ENCODE measurements at places on chromosomes 5 and 9. TPM values are rescaled to one million over a fixed set of nuclear protein-coding genes. Genes with fewer than 3 reads are reported as not detected.

GRCh38 chr5:149485655-149486615, 65.3 kb downstream of the CSNK1A1 start:
- H3K36me3 ChIP-seq = no peaks in the 10 kb centered on the region
- H3K4me3 ChIP-seq = no peak overlapping the region
- no peak for DNase-seq

DNA sequence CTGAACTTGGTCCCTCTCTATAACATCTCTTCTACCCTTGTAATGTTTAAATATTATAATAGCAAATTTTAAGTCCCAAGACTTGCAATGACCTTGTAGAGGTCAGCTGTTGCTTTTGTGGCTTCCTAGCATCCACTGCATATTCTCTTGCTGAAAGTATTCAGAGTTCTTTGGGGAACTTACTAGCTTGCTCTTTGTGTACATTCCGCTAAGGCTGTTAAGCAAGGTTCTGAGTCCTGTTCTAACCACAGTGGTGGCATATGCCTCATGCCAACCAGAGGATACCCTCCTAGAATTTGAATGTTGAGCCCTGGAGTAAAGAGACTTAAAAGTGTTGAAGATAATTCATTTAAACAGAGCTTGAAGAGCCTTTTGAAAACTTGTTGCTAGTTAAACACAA, 570.9 kb downstream of the TLE1 start:
- peaks cover 4% of the 10 kb centered on the region for H3K4me1 ChIP-seq
- DNase-seq = no peak
- H3K4me3 ChIP-seq = no peak overlapping the region
- H3K27me3 ChIP-seq = peaks cover 3% of the 10 kb centered on the region
- H3K27ac ChIP-seq = no peak overlapping the region

GRCh38 chr9:14251154-14252071, 62.5 kb downstream of the NFIB start:
- peak overlapping the region; percentile 95 for H3K27ac ChIP-seq
- H3K36me3 ChIP-seq = no peaks in the 10 kb centered on the region
- H3K4me1 ChIP-seq = peaks cover 20% of the 10 kb centered on the region

- H3K27ac ChIP-seq = no peak overlapping the region
- H3K4me3 ChIP-seq = no peak overlapping the region
- no peaks in the 10 kb centered on the region for H3K36me3 ChIP-seq
- no peak for DNase-seq
Observed at GRCh38 chr5:161585798-161586197, 39.3 kb upstream of the GABRB2 start.

DNA sequence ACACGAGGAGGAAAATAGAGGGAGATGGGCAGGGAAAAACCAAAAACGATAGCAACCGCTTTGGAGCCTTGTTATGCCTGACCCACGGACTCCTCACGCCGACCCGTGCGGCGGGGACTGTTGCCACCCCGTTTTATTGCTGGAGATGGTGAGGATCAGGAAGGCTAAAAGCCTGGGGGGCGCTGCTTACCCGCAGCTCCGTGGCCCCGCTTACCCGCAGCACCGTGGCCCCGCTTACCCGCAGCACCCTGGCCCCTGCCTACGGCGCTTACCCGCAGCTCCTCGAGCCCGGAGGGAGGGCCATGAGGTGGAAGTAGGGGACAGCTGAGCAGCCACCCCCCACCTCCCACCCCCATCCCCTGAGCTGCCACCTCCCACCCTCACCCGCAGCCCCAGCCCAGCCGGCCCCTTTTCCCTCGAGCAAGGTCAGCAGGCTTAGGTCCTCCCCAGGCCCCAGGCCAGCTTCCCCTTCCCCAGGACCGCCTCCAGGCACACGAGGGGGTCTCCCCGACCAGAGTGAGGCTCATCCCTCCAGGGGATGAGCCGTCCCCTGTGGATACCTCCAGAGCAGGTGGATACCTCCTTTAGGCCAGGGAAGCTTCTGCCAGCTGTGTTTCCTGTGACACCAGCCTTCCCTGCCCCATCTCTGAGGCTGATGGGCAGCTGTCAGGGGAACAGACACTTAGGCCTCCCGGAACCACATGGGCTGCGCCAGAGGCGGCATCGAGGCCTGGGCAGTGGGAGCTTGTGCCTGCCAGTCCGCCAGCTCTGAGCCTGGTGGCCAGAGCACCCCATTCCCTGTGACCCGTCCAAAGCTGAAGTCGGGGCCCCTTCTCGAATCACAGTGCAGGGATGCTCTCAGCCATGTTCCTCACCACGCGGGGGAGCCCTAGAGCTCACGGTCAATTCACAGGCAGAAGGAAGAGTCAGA, 92.3 kb downstream of the LMX1B start:
- no peak for DNase-seq
- peaks cover 3% of the 10 kb centered on the region for H3K4me1 ChIP-seq
- no peak overlapping the region for H3K27ac ChIP-seq
- no peak overlapping the region for H3K4me3 ChIP-seq
- H3K36me3 ChIP-seq = no peaks in the 10 kb centered on the region
- peaks cover 83% of the 10 kb centered on the region for H3K27me3 ChIP-seq

DNA sequence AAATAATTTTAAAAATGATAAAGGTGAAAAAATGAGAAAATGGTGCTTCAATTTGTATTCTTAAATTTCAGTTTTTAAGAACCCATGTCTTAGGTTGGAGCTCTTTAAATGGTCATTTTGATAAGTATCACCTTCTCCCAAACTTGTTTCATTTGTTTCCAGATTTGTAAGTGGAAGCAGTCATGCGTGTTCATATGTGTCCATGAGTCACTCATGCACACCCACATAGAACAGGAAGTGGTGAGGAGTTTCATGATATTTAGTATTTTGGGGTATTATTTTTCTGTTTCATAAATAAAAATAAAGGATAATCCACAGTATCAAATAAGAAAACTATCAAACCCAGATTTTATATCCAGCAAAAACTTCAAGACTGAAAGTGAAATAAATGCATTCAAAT, 570.4 kb upstream of the ST8SIA4 start:
- no peaks in the 10 kb centered on the region for H3K4me1 ChIP-seq
- DNase-seq = no peak
- H3K36me3 ChIP-seq = no peaks in the 10 kb centered on the region
- H3K4me3 ChIP-seq = no peak overlapping the region
- H3K27me3 ChIP-seq = no peaks in the 10 kb centered on the region

- H3K36me3 ChIP-seq = no peaks in the 10 kb centered on the region
- H3K4me3 ChIP-seq = no peak overlapping the region
- H3K4me1 ChIP-seq = peaks cover 45% of the 10 kb centered on the region
Observed at GRCh38 chr9:129182625-129183494, 4.8 kb upstream of the IER5L start.

GRCh38 chr5:126720369-126720768, 56.6 kb upstream of the LMNB1 start:
- no peak overlapping the region for H3K4me3 ChIP-seq
- no peaks in the 10 kb centered on the region for H3K27me3 ChIP-seq
- no peak for DNase-seq

DNA sequence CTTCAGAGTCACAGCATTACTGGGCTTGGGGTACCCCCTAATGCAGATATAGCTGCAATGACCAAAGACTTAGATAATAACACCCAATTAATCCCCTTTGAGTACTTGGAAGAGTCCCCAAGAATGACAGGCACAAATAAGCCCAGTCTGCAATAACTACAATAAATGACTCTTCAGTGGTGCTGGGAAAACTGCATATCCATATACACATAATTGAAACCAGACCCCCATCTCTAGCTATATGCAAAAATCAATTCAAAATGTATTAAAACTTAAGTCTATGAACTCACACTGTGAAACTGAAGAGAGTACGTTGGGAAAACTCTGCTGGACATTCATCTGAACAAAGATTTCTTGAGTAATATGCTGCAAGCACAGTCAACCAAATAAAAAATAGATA, 422.5 kb downstream of the CDH18 start:
- H3K36me3 ChIP-seq = peaks cover 1% of the 10 kb centered on the region
- no peak overlapping the region for H3K4me3 ChIP-seq
- DNase-seq = no peak
- no peaks in the 10 kb centered on the region for H3K4me1 ChIP-seq
- H3K27me3 ChIP-seq = no peaks in the 10 kb centered on the region
- H3K27ac ChIP-seq = no peak overlapping the region

DNA sequence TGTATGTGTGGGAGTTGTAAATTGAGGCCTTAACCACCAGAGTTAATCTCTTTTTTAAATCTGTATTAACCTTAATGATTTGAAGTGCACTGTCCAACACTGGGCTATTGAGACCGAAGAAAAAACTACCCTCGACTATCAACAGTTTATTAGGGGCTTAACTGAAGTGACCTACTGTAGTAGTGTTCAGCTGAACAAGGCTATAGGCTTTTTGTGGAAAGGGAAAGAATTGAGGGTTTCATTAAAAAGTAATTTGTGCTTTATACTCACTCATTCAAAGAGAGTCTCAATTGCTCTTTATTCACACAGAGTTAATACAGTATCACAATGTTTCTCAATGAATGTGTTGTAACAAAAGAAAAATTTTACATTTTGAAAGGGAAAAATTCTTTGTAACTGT, 267.5 kb downstream of the SLF1 start:
- H3K36me3 ChIP-seq = no peaks in the 10 kb centered on the region
- peaks cover 1% of the 10 kb centered on the region for H3K4me1 ChIP-seq
- DNase-seq = no peak
- no peak overlapping the region for H3K4me3 ChIP-seq
- H3K27me3 ChIP-seq = no peaks in the 10 kb centered on the region

DNA sequence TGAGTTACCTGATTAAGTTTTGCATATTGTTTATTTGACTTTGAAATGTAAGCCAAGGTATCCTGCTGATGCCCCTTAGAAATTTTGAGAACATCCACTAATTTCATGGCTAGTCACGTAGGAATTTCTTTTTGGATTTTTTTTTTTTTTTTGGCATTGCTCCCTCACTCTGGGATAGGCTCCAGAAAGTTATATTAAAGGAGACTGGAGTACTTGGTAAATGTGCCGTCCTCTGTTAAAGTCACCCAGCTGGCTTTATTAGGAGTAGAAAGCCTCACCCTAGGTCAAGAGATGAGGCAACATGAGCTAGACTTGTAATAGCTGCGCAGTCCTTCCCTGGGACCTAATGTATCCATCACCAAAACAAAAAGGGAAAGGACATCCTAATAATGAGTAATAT, 3.1 kb downstream of the KCTD16 start:
- no peak overlapping the region for H3K4me3 ChIP-seq
- peaks cover 15% of the 10 kb centered on the region for H3K4me1 ChIP-seq
- H3K27me3 ChIP-seq = peaks cover 11% of the 10 kb centered on the region
- H3K27ac ChIP-seq = no peak overlapping the region
- no peaks in the 10 kb centered on the region for H3K36me3 ChIP-seq
- no peak for DNase-seq

DNA sequence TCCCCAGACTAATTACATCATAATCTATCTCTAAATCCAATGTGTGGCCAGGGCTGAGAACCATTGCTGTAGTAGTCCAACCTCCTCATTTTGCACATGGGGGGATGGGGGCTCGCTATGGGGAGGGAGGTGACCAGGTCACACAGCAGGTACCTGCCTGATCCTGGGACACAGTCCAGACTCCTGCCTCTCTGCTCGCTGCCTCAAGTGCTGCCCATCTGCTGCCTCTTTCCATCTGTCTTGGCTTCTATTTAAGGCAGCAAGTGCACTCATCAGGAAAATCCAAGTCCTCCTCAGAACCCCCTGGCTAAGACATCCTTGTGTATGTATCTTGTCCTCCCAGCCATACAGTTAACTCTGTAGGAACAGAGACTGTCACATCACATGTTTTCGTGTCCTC, 57.7 kb upstream of the FRRS1L start:
- peaks cover 9% of the 10 kb centered on the region for H3K4me1 ChIP-seq
- no peak overlapping the region for H3K4me3 ChIP-seq
- no peak for DNase-seq
- H3K27ac ChIP-seq = no peak overlapping the region

DNA sequence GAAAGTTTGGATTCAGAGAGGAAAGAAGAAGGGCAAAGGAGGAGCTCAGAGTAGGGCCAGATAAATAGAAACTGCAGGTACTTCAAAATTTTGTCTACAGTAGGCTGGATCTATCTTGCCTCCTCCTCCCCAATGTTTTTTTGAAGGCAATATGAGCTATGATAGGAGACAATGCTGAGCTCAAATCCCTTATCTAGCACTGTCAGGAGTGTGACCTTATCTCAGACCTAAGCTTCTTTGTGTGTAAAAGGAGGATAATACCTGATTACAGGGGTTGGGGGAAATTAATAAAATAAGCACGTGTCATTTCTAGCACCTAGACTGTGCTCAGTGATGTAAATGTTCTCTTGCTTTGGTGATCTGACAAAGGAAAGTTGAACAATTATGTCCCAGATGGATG, 137.8 kb upstream of the CD180 start:
- DNase-seq = no peak
- H3K27me3 ChIP-seq = no peaks in the 10 kb centered on the region
- no peaks in the 10 kb centered on the region for H3K36me3 ChIP-seq
- no peak overlapping the region for H3K27ac ChIP-seq

- DNase-seq = no peak
- H3K36me3 ChIP-seq = no peaks in the 10 kb centered on the region
- no peak overlapping the region for H3K27ac ChIP-seq
- H3K27me3 ChIP-seq = peaks cover 7% of the 10 kb centered on the region
Observed at GRCh38 chr9:126309427-126310189, 17.0 kb upstream of the MVB12B start.

DNA sequence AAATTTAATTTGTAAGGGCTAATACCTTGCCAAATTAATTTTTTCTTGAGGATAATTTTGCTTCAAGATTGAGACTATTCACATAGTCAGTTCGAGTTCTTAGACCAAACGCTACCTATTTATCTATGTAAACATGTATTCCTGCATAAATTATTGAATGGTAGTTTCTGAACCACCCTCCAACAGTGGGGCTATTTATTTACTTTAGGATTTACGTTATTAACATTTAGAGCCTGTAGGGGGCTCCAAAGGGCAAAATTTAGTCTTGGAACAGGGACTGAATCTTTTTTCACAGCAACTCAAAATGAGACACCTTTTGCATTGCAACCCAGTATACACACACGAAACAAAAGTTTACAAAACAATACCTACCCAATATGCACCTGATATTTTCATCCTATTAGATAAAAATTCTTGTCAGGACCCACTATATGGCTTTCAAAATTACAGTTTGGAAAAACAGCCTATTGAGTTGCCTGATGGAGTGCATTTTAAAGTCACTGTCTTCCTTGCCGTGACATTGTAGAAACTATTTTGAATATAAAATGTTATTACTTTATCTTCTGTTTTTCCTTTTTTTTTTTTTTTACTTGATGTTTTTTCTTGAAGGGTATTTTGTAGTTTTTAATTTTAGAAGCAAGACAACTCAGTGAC, 47.1 kb upstream of the POU4F3 start:
- H3K27me3 ChIP-seq = no peaks in the 10 kb centered on the region
- no peaks in the 10 kb centered on the region for H3K4me1 ChIP-seq
- no peak overlapping the region for H3K4me3 ChIP-seq
- H3K36me3 ChIP-seq = peaks cover 2% of the 10 kb centered on the region
- H3K27ac ChIP-seq = no peak overlapping the region

Gene PCDHA6
- 12.5 TPM for total RNA-seq

Gene GPR150
- total RNA-seq = not detected

Gene GRHPR
- total RNA-seq = 98.0 TPM

Gene SMAD5
- 91.8 TPM for total RNA-seq

Gene PRLR
- total RNA-seq = 5.7 TPM

Measured in progenitor cell of endocrine pancreas (in vitro differentiated cells).